ENCODE measurements at places on chromosomes 2 and 18.

- peak; percentile 30 for DNase-seq
These were observed 94.0 kb downstream of the PLA2R1 start for GRCh38 chr2:159968279-159968900.

DNA sequence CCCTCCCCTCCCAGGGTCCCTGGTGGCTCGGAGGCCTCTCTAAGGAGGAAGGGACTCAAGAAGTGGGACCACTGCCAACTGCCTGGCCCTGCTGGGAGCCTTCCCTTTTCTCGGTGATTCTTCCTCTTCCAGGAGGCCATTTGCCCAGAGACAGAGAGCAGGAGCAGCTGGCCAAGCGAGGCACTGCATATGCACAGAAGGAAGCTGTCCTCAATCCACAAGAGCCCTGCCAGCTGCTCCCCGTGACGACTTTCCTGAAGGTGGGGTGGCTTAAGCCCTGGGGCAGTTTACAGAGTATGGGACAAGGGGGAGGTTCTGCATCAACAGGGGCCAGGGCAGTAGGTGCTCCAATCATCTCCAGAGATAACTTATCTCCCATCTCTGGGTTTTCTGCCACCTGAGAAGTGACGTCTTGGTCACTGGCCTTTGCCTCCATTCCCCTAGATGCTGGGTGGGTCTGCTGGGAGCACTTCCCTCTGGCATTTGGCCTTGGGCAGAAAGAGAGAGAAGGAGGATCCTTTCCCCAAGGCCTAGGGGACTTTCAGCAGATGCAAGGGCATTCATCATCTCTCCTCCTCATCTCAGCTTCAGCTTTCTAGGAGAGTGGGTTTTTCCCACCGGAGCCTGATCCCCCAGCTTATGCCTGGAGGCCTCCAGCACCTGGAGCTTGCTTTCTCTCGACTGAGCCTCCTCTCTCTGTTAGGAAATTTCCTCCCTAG, 28.5 kb downstream of the CIB4 start:
- DNase-seq: no peak

GRCh38 chr2:26325851-26326250, 20.1 kb upstream of the SELENOI start:
- DNase-seq: no peak

DNA sequence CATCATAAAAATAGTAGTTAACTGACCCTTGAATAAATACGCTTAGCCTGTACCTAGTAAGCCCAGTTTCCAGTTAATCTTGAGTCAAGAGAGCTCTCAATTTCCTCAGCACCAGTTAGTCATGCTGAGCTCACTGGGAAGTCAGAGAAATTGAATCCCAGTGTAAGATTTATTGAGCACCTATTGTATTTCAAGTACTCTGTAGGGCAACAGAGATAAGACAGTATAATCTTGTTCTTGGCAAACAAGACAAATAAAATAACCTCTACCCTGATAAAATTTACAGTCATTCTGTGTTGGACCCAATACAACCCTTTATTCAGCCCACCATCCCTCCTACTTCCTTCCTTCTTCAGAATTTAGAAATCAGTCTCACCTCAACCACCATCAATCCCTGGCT, 71.9 kb upstream of the NRP2 start:
- DNase-seq: no peak

- no peak for DNase-seq
These were observed 104.5 kb upstream of the ZC3H15 start for GRCh38 chr2:186381573-186381972.

- DNase-seq: no peak
These were observed 15.3 kb downstream of the ETAA1 start for GRCh38 chr2:67412424-67412823.

GRCh38 chr18:13392899-13393298, 174.3 kb downstream of the LDLRAD4 start:
- no peak for DNase-seq

GRCh38 chr2:20232837-20233207, 7.9 kb upstream of the SDC1 start:
- no peak for DNase-seq

- no peak for DNase-seq
These were observed 122.5 kb downstream of the ASXL3 start for GRCh38 chr18:33700513-33700976.

- no peak for DNase-seq
These were observed 12.8 kb upstream of the TGFA start for GRCh38 chr2:70566464-70566863.

DNA sequence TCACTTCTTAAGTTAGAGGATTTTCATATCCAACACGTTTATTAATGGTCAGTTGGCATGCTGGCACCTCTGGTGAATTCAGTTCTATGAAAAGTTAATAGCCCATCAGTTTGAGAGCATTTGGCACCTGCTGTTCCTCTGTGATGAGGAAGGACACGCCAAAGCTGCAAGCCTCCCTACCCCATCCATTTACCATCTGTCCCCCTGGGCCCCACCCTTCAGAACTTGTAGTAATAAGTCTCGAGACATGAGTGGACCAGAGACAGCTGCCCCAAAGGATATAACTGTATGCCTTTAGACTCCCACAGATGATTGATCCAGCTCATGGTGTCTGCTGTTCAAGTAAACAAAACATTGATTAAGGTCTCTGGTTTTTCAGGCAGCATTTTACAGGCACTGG, 6.3 kb downstream of the OST4 start:
- DNase-seq: no peak

GRCh38 chr18:52077251-52077983, 262.6 kb upstream of the DCC start:
- DNase-seq: no peak

GRCh38 chr2:42963452-42964068, 171.2 kb upstream of the HAAO start:
- DNase-seq: no peak

DNA sequence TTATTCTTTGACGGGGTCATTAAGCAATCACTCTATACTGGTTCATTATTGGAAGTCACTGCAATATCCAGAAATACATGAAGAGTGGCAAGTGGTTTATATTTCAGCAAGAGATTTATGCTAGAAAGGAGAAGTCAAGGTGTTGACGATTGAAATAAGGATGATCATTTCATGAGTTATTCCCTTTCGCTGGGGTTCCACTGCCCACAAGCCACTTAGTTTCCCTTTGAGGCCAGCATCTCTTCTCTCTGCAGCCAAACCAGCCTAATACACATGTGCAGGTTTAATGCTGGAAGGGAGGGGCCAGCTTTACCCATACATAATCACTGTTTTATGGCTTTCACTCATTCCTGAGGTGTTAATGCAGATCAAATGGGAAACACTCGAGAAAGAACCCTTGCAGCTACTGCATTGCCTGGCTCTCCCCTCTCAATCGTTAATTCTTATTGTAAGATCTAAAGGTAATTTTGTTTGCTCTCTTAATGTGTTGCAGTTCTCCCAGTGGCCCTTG, 108.4 kb downstream of the MEIS1 start:
- no peak for DNase-seq

DNA sequence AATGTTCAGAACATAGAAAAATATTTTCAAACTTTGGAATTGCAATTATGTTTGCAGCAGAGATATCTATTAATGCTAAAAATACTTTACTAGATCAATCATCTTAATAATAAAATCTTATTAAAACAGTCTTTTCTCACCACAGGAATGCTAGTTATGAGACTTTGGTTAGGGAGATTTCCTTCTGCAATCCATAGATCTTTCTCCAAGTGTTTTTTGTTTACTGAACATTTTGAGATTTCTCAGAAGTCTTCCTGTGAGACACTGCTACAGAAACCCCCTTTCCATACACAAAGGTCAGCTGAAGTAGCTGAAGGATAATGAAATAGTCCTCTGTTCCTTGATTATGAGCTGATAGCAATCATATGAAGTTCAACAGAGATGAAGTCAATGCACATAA, 59.4 kb upstream of the RAPH1 start:
- no peak for DNase-seq

DNA sequence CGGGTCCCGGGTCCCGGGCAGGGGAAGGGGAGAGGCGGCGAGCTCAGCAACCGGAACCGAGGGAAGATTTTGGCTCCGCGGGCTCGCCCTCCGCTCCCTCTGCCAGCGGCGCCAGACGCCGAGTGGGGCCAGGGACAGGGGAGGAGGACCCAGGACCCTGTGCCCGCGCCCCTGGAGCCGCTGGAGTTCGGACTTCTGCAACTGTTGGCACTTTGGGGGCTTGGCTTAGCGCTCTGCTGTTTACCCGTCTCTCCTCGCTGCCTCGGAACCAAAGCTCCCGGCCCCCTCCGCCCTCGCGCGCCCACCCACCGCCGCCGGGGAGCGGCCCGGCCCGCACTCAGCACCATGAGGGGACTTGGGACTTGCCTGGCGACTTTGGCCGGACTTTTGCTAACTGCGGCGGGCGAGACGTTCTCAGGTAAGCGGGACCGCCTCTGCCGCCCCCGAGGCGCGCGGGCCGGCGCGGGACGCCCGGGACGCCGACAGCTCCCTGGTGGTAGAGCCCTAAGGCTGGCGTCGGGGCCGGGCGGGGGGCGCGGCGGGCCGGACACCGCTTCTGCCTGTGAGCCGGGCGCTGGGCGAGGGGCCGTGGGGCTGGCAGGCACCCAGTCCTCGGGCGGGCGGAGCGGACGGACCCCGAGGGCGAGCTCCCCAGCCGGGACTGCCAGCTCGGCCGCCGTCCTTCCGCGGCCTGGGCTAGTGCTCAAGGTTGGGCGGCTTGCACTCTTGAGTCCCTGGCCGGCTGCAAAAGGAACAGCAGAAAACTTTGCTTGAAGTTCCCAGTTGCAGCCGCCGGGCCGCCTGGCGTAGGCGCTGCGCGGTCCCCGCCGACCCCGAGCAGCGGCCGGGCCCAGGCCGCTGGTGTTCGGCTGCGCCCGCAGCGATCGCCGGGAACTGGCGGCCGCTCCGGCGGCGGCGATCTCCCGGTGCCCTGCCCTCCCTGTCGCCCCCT, 634 bp downstream of the PTPRM start:
- DNase-seq: no peak

DNA sequence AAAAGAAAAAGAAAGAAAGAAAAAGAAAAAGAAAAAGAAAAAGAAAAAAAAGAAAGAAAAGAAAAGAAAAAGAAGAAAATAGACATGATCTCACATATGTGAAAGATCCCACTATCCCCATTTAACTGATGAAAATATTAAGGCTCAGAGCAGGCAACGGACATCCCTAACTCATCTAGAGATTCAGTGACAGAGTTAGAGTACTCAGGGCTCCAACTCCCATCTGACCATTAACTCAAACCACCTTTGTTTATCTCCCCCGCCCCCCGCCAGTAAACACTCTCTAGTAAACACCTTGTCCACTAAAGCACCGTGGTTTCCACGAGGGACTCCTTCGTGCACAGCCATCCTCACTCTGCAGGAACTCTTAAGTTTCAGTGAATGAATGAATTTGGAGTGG, 142.9 kb downstream of the TGIF1 start:
- DNase-seq: no peak

GRCh38 chr18:14976736-14977430, 228.9 kb downstream of the ANKRD30B start:
- no peak for DNase-seq

GRCh38 chr2:64743739-64744330, 90.1 kb upstream of the SERTAD2 start:
- DNase-seq: no peak

DNA sequence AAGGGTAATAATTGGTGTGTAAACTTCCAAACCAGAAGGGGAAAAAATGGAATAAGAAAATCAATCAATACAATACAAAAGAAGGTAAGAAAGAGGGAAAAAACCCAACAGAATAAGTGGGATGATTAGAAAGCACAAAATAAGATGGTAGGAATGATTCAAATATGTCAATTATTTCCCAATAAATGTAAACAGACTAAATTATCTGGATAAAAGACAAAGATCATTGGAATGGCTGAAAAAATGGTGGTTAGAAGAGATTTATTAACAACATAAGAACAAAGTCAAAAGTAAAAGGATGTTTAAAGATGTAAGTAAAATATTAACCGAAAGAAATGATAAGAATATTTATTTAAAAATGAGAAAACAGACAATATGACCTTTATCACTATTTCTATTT, 103.5 kb upstream of the YWHAQ start:
- no peak for DNase-seq

DNA sequence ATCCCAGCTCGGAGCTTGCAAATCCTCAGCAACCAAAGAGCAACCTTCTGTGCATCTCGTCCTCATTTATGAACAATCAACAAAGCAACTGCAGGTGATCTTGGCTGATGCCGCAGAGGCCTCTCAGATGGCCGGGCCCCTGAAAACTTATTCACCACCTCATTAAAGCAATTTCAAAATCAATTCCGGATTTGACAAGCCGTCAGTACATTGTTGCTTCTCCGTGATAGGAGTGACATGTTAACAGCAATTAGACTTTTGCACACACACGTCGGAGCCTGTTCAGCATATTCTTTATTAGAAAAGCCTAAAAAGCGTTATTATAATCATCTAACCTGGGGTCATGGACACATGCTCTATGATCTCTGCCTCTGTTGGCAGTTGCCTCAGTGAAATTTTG, 183.1 kb upstream of the CXCR4 start:
- DNase-seq: no peak

- no peak for DNase-seq
These were observed 66.1 kb downstream of the CHN1 start for GRCh38 chr2:174939046-174939445.

DNA sequence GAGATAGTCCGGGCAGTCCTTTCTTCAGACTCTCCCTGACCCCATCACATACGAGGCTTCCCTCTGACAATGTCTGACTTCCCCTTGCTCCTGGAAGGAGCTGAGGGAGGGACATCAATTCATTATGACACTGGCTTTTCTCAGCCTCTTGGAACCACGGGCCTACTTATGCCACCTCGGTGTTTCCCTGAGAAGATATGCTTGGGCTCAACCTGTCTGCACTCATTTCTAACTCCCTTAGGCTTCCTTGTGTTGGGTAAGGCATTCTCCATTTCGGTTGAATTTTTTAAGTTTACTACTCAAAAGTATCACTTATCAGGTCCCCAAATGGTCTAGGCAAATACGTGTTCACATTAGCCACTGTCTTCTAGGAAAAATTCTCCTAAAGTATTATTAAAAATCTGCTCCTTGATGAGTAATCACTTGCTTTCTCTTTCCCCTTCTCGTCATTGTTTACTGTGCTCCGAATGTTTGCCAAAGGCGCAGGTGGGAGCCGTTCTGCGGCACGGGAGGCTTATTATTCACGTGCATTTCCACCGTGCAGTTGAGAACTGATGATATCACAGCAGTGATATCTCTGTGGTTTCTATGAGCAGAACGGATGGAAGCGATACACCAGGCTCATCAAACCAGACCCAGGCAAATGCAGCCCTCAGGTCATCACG, 33.1 kb downstream of the ARL4C start:
- DNase-seq: no peak

- DNase-seq: peak; percentile 48
These were observed 43.9 kb upstream of the DNAH7 start for GRCh38 chr2:196112418-196113034.

GRCh38 chr2:197088694-197089093, 162.2 kb upstream of the PGAP1 start:
- DNase-seq: no peak

DNA sequence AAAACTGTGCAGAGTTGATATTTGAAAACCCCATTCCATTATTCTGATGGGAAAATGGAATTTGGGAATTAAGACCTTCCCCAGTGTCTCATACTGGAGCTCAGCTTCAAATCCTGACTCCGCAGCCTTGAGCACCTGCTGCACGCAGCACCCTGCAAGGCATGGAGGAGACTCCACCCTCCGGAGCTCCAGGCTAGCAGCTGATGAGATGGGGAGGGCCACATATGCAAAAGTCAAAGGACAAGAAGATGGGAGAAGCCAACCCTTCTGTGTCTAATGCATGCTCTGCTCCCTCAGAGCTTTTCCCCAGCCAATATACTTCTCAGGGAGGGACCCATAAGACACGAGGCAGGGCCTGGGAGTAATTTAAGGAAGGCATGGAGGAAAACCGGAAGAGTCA, 34.7 kb upstream of the TRIB2 start:
- DNase-seq: no peak

All from NCI-H460 (cell line).